ENCODE measurements at places on chromosomes 2 and 18.

DNA sequence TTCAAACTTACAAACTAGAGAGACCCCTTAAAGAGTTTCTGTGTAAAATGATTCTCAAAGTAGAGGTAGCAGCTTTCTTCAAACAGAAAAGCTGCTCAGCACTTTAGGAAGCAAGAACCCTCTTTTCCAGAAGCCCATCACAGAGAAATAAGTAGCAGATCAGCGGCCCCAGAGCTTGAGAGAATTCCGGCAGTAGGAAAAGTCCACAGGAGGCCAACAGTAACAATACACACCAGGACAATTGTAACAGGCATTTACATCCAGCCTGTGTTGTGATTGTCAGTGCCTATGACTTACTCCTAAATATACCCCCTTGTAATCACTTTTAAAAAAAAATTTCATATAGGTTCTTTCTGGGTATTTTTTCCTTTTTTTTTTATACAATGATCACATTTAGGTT is 161.4 kb upstream of the ACVR2A start:
- DNase-seq = no peak

DNA sequence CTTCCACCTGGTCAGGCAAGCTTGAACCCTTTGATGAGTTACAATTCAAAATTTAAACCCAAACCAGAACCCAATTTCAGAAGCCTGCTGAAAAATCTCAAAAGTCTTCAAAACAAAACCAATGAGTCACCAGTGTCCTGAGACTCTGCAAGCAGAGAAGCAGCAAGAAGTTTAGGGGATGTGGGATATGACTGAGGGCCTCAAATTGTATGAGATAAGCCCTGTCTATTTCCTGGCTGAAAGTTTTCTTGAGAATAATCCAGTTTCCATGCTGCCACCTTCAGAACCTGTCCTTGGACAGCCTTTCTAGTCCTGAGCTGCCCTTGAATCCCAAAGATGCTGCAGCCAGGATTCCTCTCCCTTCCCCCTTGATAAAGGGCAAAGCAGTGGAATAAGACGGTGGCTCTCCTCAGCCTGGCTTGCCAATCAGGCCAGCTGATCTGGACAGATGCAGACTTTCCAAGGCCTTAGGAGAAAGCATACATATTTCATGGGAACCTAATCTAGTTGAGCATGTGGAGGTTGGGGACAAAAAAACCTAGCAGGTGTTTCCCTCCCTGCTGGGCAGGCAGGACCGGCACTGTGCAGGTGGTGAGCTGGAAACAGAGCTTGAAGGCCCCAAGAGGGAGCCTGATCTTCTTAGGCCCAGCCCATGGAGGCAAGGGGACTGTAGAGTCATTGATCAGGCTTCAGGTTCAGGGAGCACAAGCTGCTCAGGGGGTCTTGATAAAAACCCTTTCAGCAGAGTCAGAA is 278.0 kb upstream of the MGAT5 start:
- DNase-seq = peak; percentile 8

- peak; percentile 23 for DNase-seq
These were observed 303.8 kb upstream of the UBE2E3 start for GRCh38 chr2:180676520-180677025.

DNA sequence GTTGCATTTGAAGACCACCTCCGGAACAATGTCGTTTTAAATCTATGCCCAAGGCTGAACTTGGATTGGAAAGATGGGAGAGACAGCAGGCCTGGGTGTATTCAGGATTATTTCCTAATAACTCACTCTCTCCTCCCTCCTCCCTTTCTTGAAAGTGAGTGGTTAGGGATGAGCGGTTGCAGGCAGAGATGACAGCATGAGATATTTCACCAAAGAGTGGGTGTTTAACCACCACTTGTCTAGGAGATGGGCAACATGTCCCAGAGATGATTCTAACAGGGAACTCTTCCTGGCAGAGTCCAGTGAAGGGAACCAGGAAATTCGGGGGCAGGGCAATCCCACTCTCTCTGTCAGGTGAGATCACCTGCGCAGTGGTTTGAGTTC is 123.2 kb downstream of the KCTD1 start:
- DNase-seq = peak; percentile 80

- no peak for DNase-seq
These were observed 122.9 kb downstream of the DOK6 start for GRCh38 chr18:69523582-69523981.
